ENCODE measurements at places on chromosomes 3 and 15.
A peak's percentile ranks its signal among the peaks of the same experiment; 100 is the strongest.

DNA sequence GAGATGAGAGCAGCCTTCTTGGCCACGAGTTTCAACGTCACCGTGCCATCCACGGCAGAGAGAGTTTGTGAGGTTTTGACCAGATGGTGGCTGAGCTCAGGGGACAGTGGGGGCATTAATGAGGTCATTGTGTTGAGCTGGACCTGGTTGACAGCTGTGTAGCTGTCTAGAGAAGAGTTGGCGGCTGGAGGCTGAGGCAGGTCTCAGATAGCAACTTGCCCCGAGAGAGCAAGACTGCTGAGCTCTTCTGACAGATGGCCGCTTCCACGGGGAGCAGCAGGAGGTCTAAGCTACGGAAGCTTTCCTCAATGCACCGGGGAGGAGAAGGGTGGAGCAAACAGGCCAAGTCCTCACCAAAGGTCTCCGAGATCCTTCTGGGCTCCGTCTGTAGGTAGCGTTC lies 44.8 kb upstream of the EIF5A2 start:
- DNase-seq: no peak

DNA sequence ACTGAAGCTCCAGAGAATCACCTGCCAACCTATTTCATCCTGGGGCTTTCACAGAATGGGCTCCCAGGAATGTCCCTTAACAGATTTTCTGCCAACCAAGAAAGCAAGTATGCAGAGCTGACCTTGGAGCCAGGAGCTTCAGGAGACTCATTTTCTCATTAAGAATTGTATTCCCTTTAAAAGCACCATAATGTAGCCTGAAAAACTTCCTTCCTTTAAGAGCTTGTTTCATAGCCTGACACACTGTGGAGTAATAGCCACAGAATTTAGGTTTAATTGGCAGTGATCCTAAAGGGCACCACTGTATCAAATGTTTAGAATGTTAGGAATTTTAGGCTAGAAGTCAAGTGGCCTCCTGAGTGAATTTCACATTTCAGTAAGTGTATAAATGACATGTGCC lies 309.8 kb downstream of the GBE1 start:
- DNase-seq: peak; percentile 78

DNA sequence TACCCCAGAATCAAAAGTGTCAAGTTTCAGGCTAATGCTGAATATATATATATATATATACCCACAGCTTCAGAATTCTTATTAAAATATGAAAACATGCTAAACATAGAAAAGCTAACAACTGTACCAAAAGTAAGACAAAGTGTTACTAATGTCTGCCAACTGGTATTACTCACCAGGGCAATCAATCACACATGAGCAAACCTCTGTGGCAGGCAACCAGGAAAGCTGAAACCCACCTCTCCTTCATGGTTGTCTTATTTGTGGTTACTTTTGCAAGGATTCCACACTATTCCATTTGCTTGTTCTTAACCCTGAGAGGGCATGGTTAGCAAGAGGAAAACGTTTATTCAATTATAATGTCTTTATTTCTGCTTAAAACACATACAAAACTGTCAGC lies 512.3 kb upstream of the MDFIC2 start:
- DNase-seq: peak; percentile 79

DNA sequence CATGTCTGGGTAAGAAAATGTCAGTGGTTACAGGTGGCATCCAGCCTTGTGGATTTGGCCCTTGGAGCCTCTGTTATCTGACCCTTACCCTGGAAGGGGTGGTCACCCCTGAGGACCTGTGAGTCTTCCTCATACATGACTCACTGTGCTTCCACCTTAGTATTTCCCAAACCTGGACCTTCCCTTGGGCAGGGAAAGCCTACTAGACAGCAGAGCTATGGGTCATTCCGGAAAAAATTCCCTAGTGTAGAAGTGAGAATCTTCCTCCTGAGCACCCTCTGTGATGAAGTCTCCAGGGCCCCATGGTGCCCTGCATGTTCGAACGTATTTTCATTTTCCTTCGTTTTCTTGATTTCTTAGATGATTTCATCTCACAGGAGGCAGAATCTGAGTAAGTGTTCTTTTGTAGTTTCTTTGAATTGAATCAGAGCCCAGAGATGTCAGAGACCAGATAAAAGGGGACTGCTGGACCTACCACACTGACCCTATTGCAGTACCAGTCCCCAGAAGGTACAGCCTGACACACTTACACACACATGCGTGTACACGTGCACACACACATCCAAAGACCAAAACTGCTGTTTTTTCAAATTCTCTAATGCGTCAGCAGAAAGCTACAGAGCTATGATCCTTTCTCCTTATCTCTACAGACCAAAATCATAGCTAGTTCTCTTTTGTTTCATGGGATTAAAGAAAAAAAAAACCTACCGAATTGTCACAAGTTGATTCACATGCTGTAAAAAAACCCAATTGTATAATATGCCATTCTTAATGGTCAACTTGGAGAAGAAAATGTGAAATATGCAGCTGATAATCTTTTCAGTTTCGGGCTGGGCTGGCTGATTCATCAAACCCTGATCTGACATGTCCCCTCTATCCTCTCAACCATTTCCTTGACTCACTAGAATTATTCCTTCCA lies 50.5 kb upstream of the ARHGEF3 start:
- peak; percentile 55 for DNase-seq

GRCh38 chr15:70137967-70138366 lies 40.2 kb upstream of the TLE3 start:
- no peak for DNase-seq

- peak; percentile 46 for DNase-seq
These were observed 175.8 kb downstream of the FOXB1 start for GRCh38 chr15:60179786-60180391.

- DNase-seq: no peak
These were observed 30.0 kb downstream of the CHST14 start for GRCh38 chr15:40500568-40501330.

GRCh38 chr15:60661080-60661645 lies 182.2 kb upstream of the ICE2 start:
- DNase-seq: no peak

GRCh38 chr3:124941771-124942170 lies 7.2 kb upstream of the MUC13 start:
- no peak for DNase-seq

GRCh38 chr3:150223558-150223957 lies 184.5 kb upstream of the TSC22D2 start:
- DNase-seq: no peak

- DNase-seq: no peak
These were observed 47.0 kb downstream of the OSBPL10 start for GRCh38 chr3:31934018-31934417.

DNA sequence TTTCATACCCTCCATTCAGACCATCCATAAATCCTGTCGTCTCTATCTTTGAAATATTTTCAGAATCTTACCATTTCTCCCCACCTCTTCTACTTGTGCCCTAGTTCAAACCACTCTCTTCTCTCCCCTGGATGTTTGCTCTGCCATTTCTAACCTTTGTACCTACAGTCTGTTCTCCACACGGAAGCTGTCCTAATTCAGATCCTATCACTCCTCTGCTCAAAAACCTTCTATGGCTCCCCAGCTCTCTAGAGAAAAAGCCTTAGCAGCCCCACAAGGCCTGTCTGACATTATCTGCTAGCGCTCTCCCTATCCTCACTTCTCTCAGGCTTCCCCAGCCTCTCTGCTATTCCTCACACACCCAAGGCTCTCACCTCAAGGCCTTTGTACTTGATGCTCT lies 4.5 kb upstream of the SEMA5B start:
- no peak for DNase-seq

DNA sequence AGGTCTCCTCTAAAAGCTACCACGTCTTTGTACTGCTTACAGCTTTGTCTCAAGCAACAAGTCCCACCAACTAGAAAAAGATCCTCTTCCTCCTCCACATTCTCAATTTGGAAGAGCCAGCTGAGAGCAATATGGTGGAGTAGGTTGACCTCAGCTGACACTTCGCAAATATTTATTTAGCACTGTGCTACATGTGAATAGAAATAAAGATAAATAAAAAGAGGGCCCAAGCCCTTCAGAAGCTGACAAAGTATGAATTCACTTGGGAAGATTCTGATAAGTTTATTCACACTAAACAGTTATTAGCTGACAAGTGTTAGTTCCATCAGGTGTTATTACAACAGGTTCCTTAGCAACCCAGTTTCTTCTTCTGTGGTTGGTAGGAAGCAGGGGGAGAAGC lies 310.3 kb downstream of the GBE1 start:
- no peak for DNase-seq

DNA sequence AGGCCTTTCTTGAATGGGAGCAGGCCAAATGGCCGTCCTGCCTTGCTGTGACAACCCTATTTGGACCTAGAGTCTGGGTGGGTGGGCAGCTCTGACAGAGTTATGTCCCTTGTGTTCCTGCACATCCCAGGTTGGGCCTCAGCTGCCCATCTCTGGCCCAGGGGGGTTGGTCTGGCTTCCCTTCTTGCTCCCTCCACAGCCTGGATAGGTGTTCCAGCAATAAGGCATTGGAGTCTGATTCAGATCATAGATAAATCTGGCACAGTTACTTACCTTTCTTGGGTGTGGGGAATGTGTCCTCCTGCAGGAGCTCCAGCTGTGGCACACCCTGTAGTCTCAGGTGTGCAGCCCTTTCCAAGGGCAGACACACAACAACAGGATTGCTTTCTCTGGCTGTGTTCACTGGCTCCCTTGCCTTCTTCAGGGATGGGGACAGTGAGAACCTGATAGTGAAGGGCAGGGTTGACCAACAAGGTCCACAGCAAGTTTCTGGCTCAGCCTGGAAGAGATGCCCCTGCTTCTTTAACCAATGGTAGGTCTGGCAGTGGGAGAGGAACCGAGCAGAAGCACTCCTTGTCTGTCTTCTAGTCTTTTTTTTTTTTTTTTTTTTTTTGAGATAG lies 177.9 kb downstream of the EPHB1 start:
- DNase-seq: no peak

- DNase-seq: no peak
These were observed 211.2 kb downstream of the SHQ1 start for GRCh38 chr3:72636969-72637597.

GRCh38 chr15:38768970-38769369 lies 204.4 kb upstream of the RASGRP1 start:
- DNase-seq: no peak

- no peak for DNase-seq
These were observed 223.7 kb upstream of the NANOGP8 start for GRCh38 chr15:35308802-35309201.

- no peak for DNase-seq
These were observed 277.4 kb upstream of the SLCO3A1 start for GRCh38 chr15:91576096-91576495.

DNA sequence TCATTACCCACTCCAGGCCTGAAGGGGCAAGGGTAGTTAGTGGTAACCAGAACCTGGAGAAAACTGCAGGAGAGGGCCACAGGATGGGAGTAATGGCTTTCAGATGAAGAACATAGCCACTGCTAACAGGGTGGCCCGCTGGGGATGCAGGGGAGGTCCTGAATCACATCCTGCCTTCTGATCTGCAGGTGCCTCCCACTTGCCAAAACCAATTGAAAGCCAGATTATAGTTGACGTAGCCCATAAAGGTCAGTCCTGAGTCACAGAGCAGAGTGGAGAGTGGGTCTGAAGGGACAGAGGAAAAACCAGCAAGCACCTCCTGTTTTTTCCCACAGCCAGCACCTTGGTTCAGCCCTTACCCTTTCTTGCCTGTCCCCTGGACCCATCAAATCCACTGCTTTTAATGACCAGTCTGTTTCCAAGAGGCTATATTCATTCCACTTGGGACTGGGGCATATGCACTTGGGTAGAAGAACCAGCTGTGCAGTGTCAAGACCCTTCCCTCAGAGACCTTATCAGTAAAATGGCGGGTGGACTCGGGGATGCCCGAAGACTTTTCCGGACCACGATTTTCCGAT lies 646 bp upstream of the SLC35G2 start:
- peak; percentile 87 for DNase-seq

GRCh38 chr3:139533781-139534454 lies 5.6 kb downstream of the RBP1 start:
- DNase-seq: peak; percentile 50

- DNase-seq: no peak
These were observed 51.5 kb upstream of the SLCO2A1 start for GRCh38 chr3:134081211-134081610.

DNA sequence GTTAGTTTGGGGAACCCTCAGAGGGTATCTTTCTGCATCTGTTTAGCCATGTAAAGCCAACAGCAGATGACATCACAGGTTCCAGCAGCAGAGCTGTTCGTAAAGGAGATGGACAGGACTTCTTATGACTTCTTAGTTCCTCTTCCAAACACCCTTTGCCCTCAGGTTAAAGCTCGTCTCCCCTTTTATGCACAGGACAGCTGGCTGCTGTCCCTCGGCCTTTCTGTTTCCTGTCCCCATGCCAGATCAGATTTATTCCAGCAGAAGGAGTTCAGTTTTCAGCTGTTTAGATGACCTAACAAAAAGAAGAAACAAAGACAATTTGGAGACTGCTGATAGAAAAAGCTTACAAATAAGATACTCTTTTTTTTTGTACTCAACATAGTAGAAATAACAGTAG lies 45.1 kb downstream of the SEC22A start:
- DNase-seq: no peak

DNA sequence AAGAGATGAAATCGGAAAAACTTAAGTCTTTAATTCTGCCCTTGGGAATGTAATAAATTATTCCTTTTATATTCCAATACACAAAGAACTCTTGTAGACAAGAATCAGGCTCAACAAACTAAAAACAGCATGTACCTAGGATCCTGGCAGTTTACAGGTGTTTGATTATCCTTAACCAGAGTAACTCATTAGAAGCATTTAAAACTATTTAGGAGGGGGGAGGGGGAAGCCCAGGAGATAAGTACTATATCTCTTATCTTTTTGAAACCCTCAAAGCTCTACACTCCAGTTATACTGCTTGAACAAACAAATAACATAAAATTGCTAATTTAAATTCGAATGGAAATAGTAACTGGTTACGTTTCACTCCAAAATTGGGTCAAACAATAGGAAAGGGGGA lies 1.9 kb downstream of the CNBP start:
- DNase-seq: no peak

DNA sequence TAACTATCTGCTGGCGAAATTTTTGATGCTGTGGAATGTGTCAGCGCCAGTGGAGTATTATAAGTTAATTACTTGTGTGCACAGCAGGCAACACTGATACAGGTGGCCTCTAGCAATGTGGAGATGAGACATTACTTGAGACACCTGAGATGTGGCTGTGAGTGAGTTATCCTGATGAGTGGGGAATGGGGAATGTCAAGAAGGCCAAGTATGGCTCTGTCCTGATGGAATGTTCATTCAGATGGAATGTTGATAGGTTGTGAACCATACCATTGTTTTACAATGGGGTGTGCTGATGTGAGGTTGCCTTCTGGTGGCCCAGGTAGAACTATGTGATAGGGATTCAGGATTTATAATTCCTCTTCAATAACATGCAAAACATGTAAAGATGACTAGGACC lies 404.8 kb downstream of the PTPRG start:
- peak; percentile 97 for DNase-seq

Measured in kidney tubule cell (primary cell).